ENCODE measurements at places on chromosomes 13 and 19. TPM values are rescaled to one million over a fixed set of nuclear protein-coding genes. Genes with fewer than 3 reads are reported as not detected.
A peak's percentile ranks its signal among the peaks of the same experiment; 100 is the strongest.

DNA sequence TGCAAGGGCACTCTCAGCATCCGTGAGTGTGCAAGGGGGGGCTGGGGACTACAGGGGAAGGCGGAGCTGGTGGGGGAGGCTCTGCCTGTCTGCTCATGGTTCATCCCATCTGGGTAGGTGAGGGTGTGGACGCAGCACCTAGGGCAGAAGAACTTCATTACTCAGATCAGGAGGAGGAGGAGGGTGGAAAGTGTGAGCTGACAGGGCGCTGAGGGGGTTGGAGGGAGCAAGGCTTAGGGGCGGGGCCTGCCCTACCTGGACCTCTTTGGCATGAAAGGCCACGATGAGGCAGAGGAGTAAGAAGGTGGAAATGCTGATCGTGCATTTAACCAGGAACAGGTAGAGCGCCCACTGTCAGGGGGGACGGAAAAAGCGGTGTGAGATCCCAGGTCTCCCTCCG is 4.5 kb downstream of the KCNN4 start:
- DNase-seq = no peak
- H3K4me1 ChIP-seq = peaks cover 10% of the 10 kb centered on the region
- no peak overlapping the region for H3K4me3 ChIP-seq
- no peak overlapping the region for H3K27ac ChIP-seq
- H3K36me3 ChIP-seq = no peaks in the 10 kb centered on the region

DNA sequence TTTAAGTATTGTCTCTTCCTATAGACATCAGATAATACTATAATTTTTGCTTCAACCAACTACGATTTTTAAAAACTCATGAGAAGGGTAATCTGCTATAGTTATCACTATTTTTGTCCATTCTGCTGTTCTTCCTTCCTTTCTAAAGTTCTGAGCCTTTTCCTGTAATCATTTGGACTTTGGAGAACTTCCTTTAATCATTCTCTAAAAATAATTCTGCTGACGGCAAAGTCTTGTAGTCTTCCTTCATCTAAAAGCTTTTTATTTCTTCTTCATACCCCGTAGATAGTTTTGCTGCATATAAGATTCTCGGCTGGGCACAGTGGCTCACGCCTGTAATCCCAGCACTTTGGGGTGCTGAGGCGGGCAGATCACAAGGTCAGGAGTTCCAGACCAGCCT is 5.1 kb upstream of the FCGBP start:
- no peak for DNase-seq
- H3K27me3 ChIP-seq = no peaks in the 10 kb centered on the region
- peaks cover 3% of the 10 kb centered on the region for H3K4me1 ChIP-seq
- no peaks in the 10 kb centered on the region for H3K36me3 ChIP-seq

- H3K4me3 ChIP-seq = no peak overlapping the region
- peak; percentile 65 for DNase-seq
- no peaks in the 10 kb centered on the region for H3K4me1 ChIP-seq
- H3K27me3 ChIP-seq = no peaks in the 10 kb centered on the region
Observed at GRCh38 chr19:4186087-4186993, 3.9 kb downstream of the ANKRD24 start.

DNA sequence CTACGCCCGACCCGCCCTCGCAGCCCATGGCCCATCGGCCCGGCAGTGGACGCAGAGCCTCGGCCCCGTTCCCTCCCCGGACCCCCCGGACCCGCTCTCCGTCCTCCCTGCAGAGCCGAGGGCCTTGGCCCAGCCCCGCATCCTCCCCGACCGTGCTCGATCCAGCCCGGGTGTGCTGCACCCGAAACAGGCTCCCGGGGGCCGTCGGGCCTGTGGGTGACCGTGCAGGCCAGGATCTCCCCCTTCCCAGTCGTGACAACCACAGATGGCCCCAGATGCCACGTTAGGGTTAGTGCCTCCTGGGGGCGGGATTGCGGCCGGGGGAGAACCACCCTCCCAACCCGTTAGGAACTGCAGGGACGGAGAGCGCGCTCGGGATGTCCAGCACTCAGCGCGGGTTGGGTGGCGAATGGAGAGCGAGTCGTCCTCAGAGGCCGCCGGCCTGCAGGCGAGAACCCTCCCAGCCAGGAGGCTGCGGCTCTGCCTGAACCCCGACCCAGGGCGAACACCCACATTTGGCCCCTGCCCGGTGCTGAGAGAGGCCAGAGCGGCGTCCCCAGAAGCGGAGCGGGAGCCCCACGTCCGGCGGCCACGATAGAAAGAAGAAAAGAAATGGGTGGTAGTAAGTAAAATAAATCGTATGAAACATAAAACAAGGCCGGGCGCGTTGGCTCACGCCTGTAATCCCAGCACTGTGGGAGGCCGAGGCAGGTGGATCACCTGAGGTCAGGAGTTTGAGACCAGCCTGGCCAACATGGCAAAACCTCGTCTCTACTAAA is 6.7 kb upstream of the MADCAM1 start:
- peak; percentile 54 for DNase-seq
- H3K4me1 ChIP-seq = no peaks in the 10 kb centered on the region
- peak overlapping the region; percentile 92 for H3K4me3 ChIP-seq
- peak overlapping the region; percentile 97 for H3K27ac ChIP-seq

Gene SGCG
- total RNA-seq = 1.8 TPM

DNA sequence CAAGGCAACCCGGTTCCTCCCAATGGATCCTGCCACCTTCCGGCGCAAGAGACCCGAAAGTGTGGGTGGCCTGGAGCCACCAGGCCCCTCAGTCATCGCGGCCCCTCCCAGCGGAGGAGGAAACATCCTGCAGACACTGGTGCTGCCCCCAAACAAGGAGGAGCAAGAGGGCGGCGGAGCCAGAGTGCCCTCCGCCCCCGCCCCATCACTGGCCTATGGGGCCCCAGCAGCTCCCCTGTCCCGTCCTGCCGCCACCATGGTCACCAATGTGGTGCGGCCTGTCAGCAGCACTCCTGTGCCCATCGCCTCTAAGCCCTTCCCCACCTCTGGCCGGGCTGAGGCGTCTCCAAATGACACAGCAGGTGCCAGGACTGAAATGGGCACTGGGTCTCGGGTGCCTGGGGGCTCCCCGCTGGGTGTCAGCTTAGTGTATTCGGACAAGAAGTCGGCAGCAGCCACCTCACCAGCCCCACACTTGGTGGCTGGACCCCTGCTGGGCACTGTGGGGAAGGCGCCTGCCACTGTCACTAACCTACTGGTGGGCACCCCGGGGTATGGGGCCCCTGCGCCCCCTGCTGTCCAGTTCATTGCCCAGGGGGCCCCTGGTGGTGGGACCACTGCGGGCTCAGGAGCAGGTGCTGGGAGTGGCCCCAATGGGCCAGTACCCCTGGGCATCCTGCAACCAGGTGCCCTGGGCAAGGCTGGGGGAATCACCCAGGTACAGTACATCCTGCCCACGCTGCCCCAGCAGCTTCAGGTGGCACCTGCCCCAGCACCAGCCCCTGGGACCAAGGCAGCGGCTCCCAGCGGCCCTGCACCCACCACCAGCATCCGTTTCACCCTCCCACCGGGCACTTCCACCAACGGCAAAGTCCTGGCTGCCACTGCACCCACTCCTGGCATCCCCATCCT is 11.2 kb upstream of the PRR19 start:
- no peaks in the 10 kb centered on the region for H3K27me3 ChIP-seq
- no peak overlapping the region for H3K27ac ChIP-seq
- H3K36me3 ChIP-seq = peaks cover 22% of the 10 kb centered on the region

DNA sequence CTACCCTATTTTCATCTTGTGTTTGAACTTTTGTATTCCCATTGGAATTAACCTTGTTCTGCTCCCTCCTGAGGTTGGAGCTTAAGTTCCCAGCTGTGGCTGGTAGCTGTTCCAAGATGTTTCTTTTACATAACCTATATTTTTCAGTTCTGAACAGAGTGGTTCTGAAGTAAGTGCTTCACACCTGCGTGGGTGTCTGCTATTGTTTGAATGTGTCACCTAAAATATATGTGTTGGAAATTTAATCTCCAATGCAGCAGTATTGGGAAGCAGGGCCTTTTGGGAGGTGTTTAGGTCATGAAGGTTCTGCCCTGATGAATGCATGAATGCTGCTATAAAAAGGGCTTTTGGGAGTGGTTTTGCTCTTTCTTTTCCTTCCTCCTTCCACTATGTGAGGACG is 123.8 kb downstream of the LACC1 start:
- H3K27me3 ChIP-seq = no peaks in the 10 kb centered on the region
- no peaks in the 10 kb centered on the region for H3K4me1 ChIP-seq
- no peaks in the 10 kb centered on the region for H3K36me3 ChIP-seq
- H3K27ac ChIP-seq = no peak overlapping the region

DNA sequence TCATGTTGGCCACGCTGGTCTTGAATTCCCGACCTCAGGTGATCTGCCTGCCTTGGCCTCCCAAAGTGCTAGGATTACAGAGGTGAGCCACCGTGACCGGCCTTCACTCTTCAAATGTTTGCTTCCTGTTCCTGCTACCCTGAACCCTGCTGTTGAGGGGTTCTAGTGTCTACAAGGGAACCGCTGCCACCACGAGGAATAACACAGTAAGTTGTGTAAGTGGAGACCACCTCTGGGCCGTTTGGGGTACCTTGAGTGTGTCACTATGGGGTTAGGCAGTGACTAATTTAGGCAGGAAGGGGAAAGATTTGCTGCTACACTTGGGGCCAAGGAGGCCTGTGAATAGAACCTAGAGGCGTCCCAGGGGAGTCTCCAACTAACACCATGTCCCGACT is 2.2 kb upstream of the MYADM start:
- no peaks in the 10 kb centered on the region for H3K36me3 ChIP-seq
- peak overlapping the region; percentile 93 for H3K27ac ChIP-seq
- H3K27me3 ChIP-seq = no peaks in the 10 kb centered on the region

Gene RGL3
- total RNA-seq = 45.2 TPM

DNA sequence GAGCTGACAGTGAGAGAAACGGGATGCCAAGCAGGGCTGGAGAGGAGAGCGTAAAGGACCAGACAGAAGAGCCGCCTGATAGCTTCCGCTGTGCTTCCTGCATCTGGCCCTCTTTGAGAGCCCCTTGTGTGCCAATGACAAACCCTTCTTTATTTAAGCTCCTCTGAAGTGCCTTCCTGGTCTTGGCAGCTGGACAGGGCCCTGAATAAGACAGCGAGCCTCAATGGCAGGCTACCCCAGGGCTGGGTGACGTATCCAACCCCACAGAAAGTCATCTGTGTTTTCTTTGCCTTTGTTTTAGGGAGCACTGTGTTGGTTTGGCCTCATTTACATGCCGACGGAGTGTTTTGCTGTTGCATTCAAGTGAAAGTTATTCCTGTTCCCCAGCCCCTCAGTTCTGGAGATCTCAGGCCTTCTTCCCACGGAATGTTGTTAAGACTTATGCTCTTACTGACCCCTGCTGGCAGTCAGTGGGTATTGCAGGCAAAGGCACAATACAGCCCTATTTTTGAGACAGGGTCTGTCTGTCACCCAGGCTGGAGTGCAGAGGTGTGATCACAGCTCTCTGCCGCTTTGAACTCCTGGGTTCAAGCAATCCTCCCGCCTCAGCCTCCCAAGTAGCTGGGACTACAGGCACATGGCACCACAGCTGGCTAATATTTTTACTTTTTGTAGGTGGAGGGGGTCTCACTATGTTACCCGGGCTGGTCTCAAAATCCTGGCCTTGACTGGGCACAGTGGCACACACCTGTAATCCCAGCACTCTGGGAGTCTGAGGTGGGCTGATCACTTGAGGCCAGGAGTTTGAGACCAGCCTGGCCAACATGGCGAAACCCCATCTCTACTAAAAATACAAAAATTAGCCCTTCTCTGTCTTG is 16.8 kb downstream of the CCL25 start:
- no peak overlapping the region for H3K4me3 ChIP-seq
- no peaks in the 10 kb centered on the region for H3K4me1 ChIP-seq
- H3K36me3 ChIP-seq = no peaks in the 10 kb centered on the region
- no peak overlapping the region for H3K27ac ChIP-seq
- no peak for DNase-seq

- no peaks in the 10 kb centered on the region for H3K27me3 ChIP-seq
- no peak overlapping the region for H3K27ac ChIP-seq
- no peak overlapping the region for H3K4me3 ChIP-seq
- no peak for DNase-seq
- peaks cover 6% of the 10 kb centered on the region for H3K4me1 ChIP-seq
Observed at GRCh38 chr13:23848646-23849141, 40.5 kb downstream of the MIPEP start.

DNA sequence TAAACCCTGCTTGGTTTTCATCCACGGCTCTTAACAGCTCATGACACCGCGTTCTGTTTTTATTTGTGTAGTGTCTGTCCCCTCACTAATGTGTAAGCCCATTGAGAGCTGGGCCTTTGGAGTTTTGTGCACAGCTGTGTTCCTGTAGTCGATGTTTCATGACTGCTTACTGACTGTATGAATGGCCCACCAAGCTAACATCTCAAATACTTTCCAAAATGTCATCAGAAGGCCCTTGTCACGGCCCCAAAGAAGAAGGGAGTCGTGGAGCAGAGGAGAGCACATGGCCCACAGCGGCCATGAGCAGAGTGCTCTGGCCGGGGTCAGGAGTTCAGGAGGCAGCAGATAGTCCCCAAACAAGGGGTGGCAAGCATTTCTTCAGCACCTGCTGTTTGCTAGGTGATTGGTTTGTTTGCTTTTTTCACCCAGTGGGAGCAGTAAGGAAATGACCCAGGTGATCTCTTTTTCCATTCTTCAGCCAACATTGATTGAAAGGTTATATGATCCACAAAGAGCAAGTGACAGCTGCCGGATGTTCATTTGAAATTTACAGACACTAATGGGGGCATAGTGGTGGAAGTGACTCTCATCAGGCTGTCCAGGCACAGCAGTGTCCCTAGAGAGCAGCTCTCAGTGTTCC is 315.2 kb downstream of the ATP8A2 start:
- DNase-seq = no peak
- no peaks in the 10 kb centered on the region for H3K36me3 ChIP-seq
- no peak overlapping the region for H3K27ac ChIP-seq
- H3K27me3 ChIP-seq = no peaks in the 10 kb centered on the region

- no peak overlapping the region for H3K4me3 ChIP-seq
- no peak overlapping the region for H3K27ac ChIP-seq
- DNase-seq = no peak
- H3K27me3 ChIP-seq = no peaks in the 10 kb centered on the region
- H3K4me1 ChIP-seq = no peaks in the 10 kb centered on the region
Observed at GRCh38 chr13:36552334-36552733, 120.0 kb downstream of the CCNA1 start.

DNA sequence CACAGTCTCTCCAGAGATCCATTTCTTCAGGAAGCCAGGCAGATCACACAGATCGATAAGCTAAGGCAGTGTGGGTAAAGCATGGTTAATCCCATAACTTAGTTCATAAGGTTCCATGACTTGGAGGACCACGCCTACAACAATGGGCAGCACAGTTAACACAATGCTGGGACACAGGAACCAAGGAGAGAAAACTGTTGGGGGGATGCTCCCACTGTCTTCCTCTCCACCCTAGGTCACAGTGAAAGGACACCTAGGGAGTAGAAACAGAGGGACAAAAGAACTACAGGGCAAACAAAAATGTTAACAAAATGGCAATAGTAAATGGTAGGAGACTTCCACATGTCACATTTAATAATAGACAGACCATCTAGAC is 20.8 kb upstream of the ZNF181 start:
- no peaks in the 10 kb centered on the region for H3K36me3 ChIP-seq
- DNase-seq = no peak
- no peaks in the 10 kb centered on the region for H3K4me1 ChIP-seq
- no peaks in the 10 kb centered on the region for H3K27me3 ChIP-seq
- H3K4me3 ChIP-seq = no peak overlapping the region
- H3K27ac ChIP-seq = no peak overlapping the region

Measured in lung (tissue), 17 donors.